ENCODE measurements at places on chromosomes 16 and 17. TPM values are rescaled to one million over a fixed set of nuclear protein-coding genes. Genes with fewer than 3 reads are reported as not detected.

DNA sequence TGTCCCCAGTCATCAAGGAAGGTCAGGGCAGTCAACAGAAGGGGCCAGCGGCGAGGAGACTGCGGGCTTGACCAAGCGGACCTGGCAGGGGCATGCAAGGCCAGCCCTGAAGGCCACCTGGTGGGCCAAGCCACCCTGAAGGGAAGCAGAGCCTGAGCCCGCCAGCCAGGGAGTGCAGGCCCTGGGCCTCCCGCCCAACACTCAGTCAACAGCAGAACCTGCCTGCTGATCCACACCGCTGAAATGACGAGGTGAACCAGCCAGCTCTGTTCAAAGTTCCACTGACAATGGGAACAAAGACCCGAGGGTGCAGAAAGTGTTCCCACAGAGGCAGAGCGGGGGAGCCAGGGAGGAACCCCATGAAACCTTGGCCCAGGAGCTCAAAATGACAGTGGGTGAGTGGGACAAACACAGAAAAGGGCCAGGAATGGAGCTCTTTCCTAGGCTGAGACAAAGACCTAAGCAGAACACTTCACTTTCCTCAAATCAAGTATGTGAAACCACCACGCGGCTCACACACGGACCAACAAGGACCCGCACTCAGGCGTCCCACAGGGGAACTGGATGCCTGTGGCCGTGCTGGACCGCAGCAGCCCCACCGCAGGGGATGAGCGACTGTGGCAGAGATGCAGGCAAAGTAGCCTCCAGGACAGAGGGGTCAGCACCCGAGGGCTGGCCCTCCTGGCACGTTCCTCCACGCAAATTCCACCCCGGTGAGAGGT, 12.0 kb downstream of the AXIN1 start:
- no peak for DNase-seq

- DNase-seq: no peak
Observed at GRCh38 chr17:82085031-82085861, 12.8 kb downstream of the FASN start.

DNA sequence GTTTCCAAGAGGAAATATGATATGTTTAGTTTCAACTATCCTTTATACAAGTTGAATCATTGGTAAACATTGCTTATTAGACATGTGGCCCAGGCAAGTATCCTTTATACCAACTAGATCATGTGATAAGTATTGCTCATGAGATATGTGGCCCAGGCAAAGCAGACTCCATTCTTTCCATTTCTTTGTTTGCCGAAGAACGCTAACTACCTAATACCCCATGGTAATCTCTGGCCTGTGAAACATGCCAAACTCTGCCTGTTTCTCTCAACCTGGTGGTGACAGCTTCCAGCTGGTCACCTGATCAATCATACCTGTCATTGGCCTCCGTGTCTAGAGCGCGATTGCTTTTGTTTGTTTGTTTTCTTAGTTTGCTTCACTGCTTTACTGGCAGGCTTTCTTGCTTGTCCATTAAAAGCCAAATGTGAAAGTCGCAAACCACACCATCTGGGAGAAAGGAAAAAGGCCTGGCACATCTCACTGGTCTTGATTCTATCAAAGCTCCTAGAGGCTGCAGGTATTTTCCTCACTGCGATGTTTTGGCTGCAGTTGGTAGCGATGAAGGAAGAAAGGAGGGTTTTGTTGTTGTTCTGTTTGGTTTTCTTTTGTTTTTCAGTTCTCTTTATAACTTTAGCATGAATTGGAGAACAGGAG, 686.2 kb downstream of the KCNJ2 start:
- no peak for DNase-seq

GRCh38 chr16:35743101-35743692, 2283.8 kb downstream of the TP53TG3F start:
- DNase-seq: no peak

GRCh38 chr17:65123757-65124675, 13.2 kb upstream of the RGS9 start:
- DNase-seq: no peak

DNA sequence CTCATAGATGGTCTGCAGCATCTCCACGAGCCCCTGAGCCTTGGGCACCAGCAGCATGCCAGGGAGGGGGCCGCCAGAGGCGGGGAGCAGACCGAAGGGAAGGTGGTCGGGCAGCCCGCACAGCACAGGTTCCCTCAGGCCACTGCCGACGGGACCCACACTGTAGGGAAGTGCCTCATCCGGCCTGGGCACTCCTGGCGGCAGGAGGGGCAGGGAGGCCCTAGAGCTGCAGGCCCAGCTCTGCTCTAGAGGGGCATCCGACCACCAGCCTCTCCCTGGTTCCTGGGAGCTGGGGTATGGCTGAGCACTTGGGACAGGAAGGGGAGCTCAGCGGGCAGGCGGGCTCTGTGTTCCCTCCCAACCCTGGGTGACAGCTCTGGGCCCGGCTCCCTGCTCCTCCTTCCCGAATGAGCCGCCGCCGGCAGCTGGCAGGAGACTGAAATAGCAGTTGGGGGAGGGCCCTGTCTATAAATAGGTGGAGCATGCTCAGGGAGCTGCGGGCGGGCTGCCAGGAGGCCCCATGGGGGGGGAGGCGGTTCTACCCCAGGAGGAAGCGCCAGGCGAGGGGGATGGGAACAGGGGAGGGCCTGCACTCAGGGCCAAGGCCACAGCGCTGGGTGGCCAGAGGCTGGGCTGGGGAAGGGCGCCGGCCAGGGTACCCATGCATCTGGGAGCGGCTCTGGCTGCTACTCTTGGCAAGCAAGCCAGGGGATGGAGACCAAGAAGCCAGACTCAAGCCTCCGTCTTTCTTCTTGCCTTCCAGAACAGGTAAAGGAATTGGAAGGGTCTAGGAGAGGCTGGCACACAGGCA, 12.4 kb downstream of the HDAC5 start:
- DNase-seq: peak; percentile 99

DNA sequence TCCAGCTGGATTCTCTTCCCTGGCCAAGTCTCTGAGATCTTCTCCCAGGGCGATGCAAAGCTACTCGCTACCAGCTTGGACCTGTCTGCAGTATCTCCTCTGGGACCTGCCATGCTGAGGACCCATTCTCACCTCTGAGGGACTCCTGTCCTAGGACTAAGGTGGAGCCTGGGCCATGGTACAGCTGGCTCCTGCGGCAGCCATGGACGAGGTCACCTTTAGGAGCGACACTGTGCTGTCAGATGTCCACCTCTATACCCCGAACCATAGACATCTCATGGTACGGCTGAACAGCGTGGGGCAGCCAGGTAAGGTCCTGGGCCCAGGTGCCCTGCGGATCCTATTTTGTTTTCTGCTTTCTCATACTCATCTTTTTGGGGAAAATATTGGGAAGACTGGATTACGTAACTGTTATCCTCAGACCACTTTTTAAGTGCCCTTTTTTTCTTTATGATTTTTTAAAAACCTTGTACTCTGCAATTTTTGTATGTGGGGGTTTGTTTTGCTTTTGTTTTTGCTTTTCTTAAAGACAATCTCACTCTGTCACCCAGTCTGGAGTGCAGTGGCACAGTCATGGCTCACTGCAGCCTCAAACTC, 4.1 kb downstream of the METTL22 start:
- no peak for DNase-seq

DNA sequence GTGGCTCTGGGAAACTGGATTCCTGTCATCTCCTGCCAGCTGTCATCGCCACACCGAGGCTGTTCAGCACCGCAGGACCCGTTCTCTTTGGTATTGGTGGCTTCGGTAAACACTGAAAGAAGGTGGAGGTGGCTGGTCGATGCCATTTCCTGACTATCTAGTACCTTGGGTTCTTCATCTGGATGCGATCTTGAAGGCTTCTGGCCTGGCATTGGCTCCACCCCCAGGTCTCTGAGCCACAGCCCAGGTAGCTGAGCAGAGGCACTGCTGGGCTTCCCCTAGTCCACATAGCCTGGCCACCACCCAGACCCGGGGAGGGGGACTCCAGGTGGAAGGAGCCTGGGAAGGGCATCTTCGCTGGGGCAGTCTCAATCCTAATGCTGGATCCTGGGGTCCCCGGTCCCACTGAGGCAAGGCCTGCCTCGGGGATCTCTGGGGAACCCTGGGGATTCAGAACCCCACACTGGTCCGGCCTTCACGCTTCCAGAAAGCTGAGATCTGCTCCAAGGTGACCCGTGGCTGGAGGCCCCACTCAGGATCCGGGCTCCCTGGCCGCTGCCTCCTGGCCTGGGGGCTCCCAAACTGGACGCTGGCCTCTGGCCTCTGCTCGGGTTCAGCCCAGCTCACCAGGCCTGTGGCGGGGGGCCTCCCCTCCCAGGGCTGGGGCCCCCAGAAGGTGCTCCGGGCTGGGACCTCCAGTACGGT, 1.8 kb downstream of the C16orf54 start:
- DNase-seq: no peak

DNA sequence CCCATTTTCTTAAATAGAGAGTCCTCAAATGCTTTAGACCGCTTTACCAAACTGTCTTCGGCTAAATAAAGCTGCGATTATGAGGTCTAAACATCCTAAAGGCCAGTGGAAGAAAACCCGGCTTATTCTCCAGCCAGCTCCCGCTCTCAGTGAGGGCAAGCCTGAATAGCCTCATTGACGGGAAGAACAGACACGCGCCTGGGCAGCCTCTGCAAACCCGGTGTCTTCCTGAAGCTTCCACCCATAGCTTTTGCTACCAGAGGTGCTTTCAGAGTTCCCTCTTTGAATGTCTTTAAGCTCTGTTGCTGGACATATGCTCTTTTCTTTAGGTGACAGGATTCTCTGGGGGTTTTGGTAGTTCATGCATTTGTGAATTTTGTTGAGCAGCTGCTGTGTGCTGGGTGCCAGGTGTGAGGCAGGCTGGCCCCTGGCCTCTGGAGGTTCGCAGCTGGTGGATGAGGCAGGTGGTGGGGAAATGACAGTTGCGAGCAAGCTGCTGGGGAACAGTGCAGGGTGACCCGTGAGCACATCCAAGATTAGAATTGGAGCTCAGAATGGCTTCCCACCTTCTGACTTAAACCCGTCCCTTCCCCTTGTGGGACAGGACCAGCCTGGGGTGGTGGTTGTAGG, 44.7 kb downstream of the CRISPLD2 start:
- DNase-seq: no peak

- DNase-seq: no peak
Observed at GRCh38 chr16:8551388-8552332, 38.7 kb downstream of the TMEM114 start.

DNA sequence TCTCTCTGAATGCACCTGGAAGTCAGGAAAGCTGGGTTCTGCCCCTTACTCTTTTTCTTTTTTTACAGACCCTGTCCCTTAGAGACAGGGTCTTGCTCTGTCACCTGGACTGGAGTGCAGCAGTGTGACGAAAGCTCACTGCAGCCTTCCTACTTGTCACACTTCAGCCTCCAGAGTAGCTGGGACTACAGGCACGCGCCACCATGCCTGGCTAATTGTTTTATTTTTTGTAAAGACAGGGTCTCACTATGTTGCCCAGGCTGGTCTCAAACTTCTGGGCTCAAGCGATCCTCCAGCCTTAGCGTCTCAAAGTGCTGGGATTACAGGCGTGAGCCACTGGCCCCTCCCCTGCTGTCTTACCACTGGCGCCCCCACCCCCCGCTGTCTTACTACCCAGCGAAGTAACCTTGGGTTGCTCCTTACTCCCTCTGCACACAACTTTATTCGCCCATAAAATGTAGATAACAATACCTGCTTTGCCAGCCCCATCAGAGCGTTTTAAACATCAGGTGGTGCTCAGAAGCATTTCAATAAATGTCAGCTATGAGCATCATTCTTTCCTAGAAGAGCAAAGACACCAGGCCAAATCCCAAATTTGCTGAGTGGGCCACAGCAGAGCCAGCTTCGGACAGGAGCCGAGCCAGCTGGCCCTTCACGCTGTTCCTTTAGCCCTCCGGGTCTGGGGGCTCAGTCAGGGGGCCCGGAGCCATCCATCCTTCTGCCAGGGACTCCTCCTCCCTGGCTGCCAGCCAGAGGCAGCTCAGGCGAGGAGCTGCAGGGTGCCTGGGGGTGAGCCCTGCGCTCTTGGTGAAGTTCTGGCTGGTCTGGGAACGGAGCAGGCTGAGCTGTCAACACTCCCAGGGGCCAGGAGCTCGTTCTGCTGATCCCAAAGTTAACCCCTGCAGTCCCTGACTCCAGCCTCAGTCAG, 24.4 kb downstream of the SRL start:
- DNase-seq: no peak

GRCh38 chr17:61393550-61393903, 6.1 kb upstream of the TBX2 start:
- DNase-seq: no peak

Gene SLC16A11
- polyA plus RNA-seq: 7.8 TPM

DNA sequence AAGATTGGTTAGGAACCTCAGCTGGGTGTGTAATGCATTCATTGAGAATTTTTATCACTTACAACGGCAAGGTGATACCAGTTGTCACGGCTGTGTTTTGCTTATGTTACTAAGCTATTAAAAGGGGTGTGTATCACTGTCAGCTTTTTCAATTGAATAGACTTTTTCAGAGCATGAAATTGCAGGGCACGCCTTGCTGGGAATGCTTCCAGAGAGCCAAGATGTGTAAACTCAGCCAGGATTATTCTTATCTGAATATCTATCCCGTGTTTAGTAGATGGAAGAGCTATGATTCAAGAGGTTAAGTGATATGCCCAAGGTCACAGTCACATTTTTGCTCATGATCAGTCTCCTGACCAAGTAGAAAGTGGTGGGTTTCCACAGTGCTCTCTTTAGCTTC, 6.6 kb upstream of the TEKT3 start:
- peak; percentile 17 for DNase-seq

Gene CARD14
- 0.17 TPM for polyA plus RNA-seq

DNA sequence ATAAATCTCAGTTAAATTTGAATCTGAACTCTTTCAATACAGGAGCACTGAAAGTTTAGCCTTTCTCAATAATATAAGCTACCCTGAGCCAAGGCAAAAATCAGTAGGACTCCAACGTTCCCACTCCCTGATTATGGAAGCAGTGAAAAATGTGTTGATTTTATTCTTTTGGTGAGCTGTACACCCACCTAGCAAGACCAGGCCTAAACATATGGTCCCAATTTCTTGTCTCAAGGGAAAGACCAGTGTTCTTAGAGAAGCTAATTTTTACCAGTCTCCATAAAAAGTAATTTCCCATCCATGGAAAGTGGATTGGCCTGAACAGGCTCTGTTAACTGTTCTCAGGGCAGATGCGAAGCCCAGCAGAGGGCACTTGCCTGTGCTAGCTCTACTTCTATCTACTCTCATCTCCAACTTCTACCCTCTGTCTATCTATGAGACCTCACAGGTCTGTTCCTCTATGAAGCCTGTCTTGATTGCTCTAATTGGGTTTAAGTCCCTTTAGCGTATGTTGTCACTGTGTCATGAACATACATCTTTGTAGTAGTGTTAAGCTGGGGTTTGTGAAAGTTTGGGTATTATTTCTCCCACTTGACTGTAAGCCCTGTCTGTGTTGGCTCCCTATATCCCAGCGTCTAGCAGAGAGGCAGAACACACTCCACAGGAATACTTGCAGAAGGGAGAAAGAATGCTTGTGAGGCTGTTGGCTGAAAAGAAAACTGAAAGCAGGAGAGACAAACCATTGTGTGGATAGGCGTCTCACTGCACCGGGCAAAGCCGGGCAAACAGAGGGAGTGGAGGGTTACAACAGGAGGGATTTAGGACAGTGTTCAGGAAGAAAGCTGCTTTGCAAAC, 167.1 kb upstream of the MAF start:
- DNase-seq: no peak

Gene C16orf96
- 0.13 TPM for polyA plus RNA-seq

Gene CCL22
- not detected for polyA plus RNA-seq

- no peak for DNase-seq
Observed at GRCh38 chr17:81302324-81302723, 7.2 kb upstream of the SLC38A10 start.

Gene TTYH2
- 2.4 TPM for polyA plus RNA-seq

- DNase-seq: no peak
Observed at GRCh38 chr16:75351183-75351582, 82.1 kb downstream of the CFDP1 start.
